Ureter (tissue), 1 donor: ENCODE measurements at places on chromosomes 5 and 9. TPM values are rescaled to one million over a fixed set of nuclear protein-coding genes. Genes with fewer than 3 reads are reported as not detected.

Gene PCA3
- not detected for total RNA-seq

Gene ROPN1L
- total RNA-seq, result not detected

Gene TMEM252
- total RNA-seq, result not detected

Gene AK8
- total RNA-seq, result 1.7 TPM

Gene MUSK
- not detected for total RNA-seq

Gene TXNDC8
- not detected for total RNA-seq

Gene CHD1
- 53.5 TPM for total RNA-seq

Gene GABRA6
- total RNA-seq, result not detected

Gene ARSI
- 0.65 TPM for total RNA-seq

Gene VDAC1
- 167 TPM for total RNA-seq

Gene SPATA6L
- 23.1 TPM for total RNA-seq

Gene DBH
- not detected for total RNA-seq

Gene TMEM215
- total RNA-seq, result not detected

Gene RANBP3L
- total RNA-seq, result 8.1 TPM

Gene CCNG1
- 159 TPM for total RNA-seq

Gene WDR38
- not detected for total RNA-seq

Gene C9
- total RNA-seq, result not detected

Gene TAS2R1
- not detected for total RNA-seq

Gene PCDHGA8
- total RNA-seq, result 3.3 TPM

Gene TRIM14
- total RNA-seq, result 66.9 TPM

Gene CARD19
- 31.3 TPM for total RNA-seq

Gene MIGA2
- total RNA-seq, result 58.2 TPM
